ENCODE measurements at places on chromosomes 12 and 14. TPM values are rescaled to one million over a fixed set of nuclear protein-coding genes. Genes with fewer than 3 reads are reported as not detected.

The KRT5 gene
- total RNA-seq = not detected

The DDX11 gene
- total RNA-seq = 60.9 TPM

The NTN4 gene
- total RNA-seq = 120 TPM

The DTD2 gene
- 18.6 TPM for total RNA-seq

The MAP1LC3B2 gene
- total RNA-seq = not detected

The TOMM20L gene
- not detected for total RNA-seq

The RNASE7 gene
- total RNA-seq = 0.86 TPM

The IQSEC3 gene
- 0.22 TPM for total RNA-seq

The PAPOLA gene
- 57.7 TPM for total RNA-seq

DNA sequence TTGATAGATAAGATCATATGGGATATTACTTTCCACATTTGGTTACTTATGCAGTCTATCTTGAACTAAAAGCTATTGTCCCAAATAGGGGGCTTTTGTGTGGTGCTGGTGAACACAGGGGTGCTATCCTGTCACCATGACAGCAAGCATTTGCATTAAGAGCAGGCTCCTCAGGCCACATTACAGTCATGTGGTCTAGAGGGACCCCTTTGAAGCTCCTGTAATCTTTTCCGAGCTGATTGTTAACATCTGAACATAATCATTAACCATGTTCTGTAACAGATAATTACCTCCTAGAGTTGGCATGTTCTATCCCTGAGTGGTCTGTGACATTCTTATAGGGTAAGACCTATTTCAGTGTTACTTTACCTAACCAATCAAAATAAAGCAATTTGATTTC lies 178.8 kb downstream of the KTN1 start:
- DNase-seq = no peak

- DNase-seq = no peak
Observed at GRCh38 chr12:63820427-63820826, 24.1 kb upstream of the SRGAP1 start.

- DNase-seq = no peak
Observed at GRCh38 chr12:120324841-120325417, 2.6 kb downstream of the PLA2G1B start.

DNA sequence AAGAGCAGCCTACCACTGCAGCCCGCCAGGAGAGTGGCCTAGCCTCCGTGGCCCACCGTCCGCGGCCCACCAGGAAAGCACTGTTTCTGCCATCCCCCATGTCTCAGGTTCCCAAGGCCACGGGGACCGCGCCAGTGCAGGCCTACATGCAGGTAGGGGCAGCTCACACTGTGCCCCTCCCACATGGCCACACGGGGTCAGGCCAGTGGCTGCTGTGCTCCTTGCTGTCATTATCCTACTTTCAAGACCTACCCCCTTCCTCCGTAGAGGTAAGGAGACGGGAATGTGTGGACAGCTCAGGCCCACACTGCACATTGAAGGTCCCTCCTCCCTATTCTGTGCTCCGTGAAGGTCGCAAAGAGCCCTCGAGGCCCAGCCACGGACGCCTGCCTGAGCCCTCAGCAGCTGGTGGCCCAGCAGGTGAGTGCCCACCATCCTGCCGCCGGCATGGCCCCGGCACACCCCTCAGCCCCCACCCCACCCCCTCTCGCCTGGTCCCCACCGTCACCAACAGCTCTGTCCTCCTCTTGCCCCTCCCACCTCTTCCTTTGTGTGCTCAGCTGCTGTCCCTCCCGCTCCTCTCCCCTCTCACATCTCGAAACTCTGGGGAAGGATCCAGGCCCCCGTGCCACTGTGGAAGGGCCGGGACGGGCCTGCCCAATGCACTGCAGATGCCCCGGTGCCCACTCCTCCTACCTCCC lies 10.0 kb downstream of the DDX51 start:
- no peak for DNase-seq

DNA sequence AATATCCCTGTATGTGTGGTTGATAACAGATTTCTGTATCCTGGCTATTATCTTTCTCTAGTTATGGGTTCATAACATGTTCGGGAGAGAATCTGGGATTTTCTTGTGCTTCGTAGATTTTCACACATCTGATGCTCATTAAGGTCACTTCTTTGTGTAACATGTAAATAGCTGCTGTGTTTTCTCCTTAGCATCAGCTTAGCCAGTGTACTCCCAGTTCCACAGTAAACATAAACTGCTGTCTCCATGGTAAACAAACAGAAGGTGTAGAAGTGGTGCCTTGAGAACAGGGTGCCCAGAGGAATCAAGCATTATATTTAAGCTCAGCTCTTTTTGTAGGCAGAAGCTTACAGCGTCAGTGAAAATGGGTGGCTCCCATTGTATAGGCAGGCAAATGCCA lies 88.0 kb downstream of the ANO6 start:
- no peak for DNase-seq

GRCh38 chr14:66104486-66104885 lies 381.7 kb upstream of the CCDC196 start:
- no peak for DNase-seq

DNA sequence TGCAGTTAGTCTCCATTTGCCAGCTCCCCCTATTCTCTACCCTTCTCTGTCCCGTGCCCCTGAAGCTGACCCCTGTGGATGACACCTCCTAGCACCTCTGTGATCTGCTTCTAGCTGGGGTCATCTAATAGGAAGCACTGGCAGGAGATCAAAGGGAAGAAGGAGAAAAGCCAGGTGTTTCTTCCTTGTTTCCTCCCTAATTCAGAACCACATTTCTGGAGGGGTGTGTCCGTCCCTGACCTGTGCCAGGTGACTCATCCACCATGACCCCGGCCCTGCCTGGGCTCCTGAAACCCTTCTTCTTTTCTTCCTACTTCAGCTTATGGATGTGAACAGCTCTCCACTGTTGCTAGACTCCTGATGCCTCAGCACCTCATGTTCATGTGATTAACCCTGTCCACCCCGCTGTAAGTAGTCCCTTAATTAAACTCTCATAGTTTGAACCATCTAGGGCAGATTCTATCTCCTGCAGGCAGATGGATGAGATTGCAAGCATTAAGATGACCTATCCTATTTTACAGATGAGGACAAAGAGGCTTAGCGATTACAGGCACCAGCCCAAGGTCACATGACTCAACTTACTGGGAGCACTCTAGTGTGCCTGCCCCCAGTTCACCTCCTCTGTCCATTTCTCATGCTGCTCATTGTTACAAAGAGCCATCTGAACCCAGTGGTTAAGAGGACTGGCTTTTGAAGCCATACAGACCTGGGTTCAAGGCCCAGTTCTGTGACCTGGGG lies 770.5 kb downstream of the MED13L start:
- DNase-seq = no peak

- no peak for DNase-seq
Observed at GRCh38 chr12:46265102-46265501, 3.7 kb downstream of the SLC38A1 start.

DNA sequence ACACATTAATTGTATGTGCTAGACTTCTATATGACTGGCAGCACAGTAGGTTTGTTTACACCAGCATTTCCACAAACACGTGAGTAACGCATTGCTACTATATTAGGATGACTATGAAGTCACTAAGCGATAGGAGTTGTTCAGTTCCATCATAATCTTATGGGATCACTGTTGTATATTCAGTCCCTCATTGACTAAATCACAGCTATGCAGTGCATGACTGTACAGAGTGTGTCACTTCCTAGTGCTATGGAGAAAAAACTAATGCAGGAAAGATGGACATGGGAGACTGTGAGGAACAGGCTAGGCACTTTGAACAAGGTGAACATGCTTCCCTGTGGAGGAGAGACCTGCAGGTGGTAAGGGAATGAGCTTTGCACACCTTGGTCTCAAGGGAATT lies 259.8 kb downstream of the NUAK1 start:
- DNase-seq = no peak

DNA sequence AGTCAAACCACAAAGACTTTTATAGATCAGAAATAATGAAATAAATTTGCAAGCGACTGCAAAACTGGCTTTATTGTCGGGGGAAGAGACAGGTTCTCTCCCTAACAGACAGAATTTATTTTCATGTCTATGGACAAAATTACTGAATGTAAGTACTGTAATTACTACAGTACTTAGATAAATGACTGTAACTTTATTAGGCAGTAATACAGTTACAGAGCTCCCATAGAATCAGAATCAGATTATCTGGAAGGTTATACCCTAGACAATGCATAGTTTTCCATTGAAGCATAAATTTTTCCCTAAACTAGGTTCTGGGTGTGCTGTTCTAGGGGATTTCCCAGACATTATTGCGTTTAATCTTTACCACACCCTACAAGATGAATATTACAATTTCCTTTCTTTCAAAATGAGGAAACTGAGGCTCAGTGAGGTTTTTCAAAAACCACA lies 114.2 kb downstream of the C12orf75 start:
- no peak for DNase-seq

DNA sequence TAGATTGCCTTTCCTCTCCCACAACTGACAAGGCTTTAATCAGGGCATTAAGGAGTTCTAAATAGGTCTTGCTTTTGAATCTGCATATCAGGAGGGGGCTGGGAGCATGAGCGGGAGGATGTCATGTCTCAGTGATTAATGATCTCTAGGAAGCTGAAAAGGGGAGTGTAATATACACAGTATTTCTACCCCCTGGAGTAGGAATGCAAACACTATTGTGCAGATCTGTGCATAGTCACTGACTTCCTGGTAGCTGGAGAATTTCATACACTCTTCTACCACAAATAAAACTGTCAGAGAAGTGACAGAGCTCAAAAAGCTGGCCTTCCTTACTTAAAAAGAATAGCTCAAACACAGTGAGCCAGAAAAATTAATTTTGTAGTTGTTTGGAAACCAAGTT lies 65.8 kb downstream of the RIC8B start:
- peak; percentile 35 for DNase-seq

DNA sequence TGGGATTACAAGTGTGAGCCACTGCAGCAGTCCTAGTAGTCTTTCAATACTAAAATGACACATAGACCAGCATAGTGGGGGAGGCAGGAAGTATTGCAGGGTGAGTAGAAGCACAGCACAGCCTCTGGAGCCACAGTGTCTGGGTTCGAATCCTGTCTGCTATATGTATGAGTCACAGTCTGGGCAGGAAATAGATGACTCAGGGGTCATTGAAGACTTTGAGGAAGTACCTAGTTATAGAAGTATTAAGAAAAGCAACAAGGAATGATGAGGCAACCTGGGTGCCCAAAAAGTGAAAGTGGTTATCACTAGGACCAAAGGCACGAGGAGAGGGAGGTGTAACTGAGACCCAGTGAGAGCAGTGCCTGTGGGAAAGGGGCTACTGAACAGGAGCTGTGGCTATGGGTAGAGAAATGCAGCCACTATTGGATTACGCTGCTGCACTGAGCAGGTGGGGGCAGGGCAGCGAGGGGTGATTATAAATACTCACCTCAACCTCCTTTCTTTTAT lies 124.0 kb downstream of the PDE3A start:
- no peak for DNase-seq

GRCh38 chr14:100777818-100778525 lies 47.9 kb upstream of the MEG3 start:
- DNase-seq = no peak

- DNase-seq = no peak
Observed at GRCh38 chr12:131915000-131915689, 13.9 kb upstream of the PUS1 start.

GRCh38 chr12:3745152-3745551 lies 7.8 kb downstream of the CRACR2A start:
- no peak for DNase-seq

- DNase-seq = no peak
Observed at GRCh38 chr14:68631394-68632053, 161.3 kb downstream of the ZFP36L1 start.

- no peak for DNase-seq
Observed at GRCh38 chr12:102051431-102051965, 10.3 kb downstream of the WASHC3 start.

- DNase-seq = no peak
Observed at GRCh38 chr14:97718886-97719442, 921.8 kb downstream of the VRK1 start.

GRCh38 chr12:70045514-70045913 lies 197.7 kb upstream of the CNOT2 start:
- no peak for DNase-seq

- no peak for DNase-seq
Observed at GRCh38 chr12:53179687-53180219, 769 bp upstream of the ZNF740 start.

GRCh38 chr12:24696800-24697199 lies 252.1 kb downstream of the BCAT1 start:
- DNase-seq = no peak

DNA sequence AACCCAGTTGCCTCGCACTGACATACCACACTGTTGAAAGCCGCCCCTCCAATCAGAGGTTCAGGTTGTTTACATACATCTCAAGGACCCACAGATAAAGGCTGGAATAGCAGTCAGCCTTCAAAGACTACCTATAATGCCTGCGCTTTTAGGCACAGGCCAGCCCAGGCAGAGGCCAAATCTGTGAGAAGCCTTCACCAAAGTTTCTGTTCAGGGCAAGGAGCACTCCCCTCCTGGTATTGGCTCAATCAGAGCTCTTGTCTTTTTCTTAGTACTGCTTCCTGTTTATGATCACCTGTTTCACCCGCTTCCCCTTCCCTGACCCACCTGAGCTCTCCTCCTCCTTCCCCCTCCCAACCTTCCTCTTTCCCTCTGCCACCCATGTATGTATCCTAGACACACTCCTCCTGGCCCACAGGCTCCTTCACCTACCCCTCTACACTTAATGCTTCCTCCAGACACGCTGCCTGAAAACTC lies 34.8 kb downstream of the DUSP16 start:
- no peak for DNase-seq

DNA sequence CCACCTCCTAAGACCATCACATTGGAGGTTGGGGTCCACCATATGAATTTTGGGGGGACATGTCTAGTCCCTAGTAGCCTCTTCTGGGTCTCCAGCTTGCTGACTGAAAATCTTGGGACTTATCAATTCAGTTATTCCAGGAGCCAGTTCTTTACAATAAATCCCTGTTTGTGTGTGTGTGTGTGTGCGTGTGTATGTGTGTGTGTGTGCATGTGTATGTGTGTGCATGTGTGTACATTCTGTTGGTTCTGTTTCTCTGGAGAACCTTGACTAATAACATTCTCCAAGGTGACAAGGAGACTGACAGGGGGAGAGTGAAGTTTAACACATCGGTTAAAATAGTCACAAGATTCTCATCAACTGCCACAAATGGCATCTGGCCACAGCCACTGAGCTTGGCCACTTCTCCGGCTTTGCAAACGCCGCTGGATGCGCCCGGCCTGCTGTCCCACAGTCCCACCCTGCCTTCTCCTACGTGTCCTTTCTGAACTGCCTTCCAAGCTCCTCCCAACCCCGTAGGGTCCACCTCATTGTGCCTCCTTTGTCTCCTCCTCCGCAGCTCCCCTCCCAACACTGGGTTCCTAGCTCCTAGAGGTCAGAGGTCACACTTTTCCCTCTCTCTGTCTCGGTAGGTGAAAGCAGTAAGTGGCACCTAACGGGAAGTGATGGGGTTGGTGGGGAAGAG lies 88.1 kb upstream of the DIO3 start:
- DNase-seq = no peak

GRCh38 chr12:114361545-114361944 lies 44.4 kb downstream of the TBX5 start:
- no peak for DNase-seq

GRCh38 chr12:22334410-22335100 lies at the start of gene ST8SIA1:
ST8SIA1 (minus strand) TSS chr12:22334707; CDS start chr12:22334232, 475 bp downstream.
- DNase-seq = no peak

GRCh38 chr14:98592611-98593170 lies 679.3 kb downstream of the BCL11B start:
- no peak for DNase-seq

GRCh38 chr14:75515629-75515996 lies 6.7 kb upstream of the BATF start:
- no peak for DNase-seq

GRCh38 chr14:95313190-95313589 lies 6.5 kb downstream of the CLMN start:
- DNase-seq = no peak

- no peak for DNase-seq
Observed at GRCh38 chr14:64974563-64974962, 2.4 kb upstream of the RAB15 start.

- DNase-seq = no peak
Observed at GRCh38 chr12:5771756-5772155, 173.3 kb downstream of the ANO2 start.
